ENCODE measurements at places on chromosomes 1 and 21. TPM values are rescaled to one million over a fixed set of nuclear protein-coding genes. Genes with fewer than 3 reads are reported as not detected.

MROH9 gene
- total RNA-seq, result not detected

DNA sequence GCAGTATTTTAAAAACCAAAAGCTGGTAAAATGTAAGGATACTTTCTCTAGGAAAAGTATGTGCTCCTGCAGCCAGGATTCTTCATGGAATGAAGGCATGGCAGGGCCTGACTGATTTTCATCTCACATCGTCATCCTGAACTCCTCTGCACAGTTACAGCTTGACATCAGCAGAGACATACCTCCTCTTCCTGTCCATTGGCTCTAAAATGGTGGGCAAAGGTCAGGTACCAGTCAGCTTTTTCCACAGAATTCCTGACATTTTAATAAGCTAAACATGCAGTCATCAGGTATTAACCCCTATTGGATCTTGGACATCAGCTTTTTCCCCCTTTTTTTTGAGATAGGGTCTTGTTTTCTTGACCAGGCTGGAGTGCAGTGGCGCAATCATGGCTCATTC lies 5.8 kb downstream of the PCNT start:
- no peaks in the 10 kb centered on the region for H3K27me3 ChIP-seq
- no peak overlapping the region for H3K4me3 ChIP-seq

GRCh38 chr1:213131851-213132655 lies 81.0 kb downstream of the RPS6KC1 start:
- no peak overlapping the region for H3K27ac ChIP-seq
- no peaks in the 10 kb centered on the region for H3K27me3 ChIP-seq
- H3K4me1 ChIP-seq, result peaks cover 26% of the 10 kb centered on the region
- no peak overlapping the region for H3K4me3 ChIP-seq
- DNase-seq, result no peak
- H3K36me3 ChIP-seq, result peaks cover 11% of the 10 kb centered on the region

PITHD1 gene
- total RNA-seq, result 42.4 TPM

RAB7B gene
- total RNA-seq, result 0.78 TPM

- H3K4me1 ChIP-seq, result peaks cover 13% of the 10 kb centered on the region
- H3K36me3 ChIP-seq, result no peaks in the 10 kb centered on the region
- DNase-seq, result no peak
- peak overlapping the region; percentile 81 for H3K4me3 ChIP-seq
- H3K27ac ChIP-seq, result no peak overlapping the region
Observed at GRCh38 chr1:148264374-148265276, 112.5 kb upstream of the NBPF11 start.

C1orf74 gene
- total RNA-seq, result 1.6 TPM

GRCh38 chr1:94729267-94729666 lies 90.9 kb upstream of the SLC44A3 start:
- peak overlapping the region; percentile 56 for H3K27ac ChIP-seq
- no peak overlapping the region for H3K4me3 ChIP-seq
- DNase-seq, result no peak
- H3K36me3 ChIP-seq, result no peaks in the 10 kb centered on the region
- H3K4me1 ChIP-seq, result peaks cover 31% of the 10 kb centered on the region

RNF186 gene
- not detected for total RNA-seq

- H3K27me3 ChIP-seq, result no peaks in the 10 kb centered on the region
- no peaks in the 10 kb centered on the region for H3K4me1 ChIP-seq
- peaks cover 13% of the 10 kb centered on the region for H3K36me3 ChIP-seq
- H3K4me3 ChIP-seq, result no peak overlapping the region
- no peak for DNase-seq
- no peak overlapping the region for H3K27ac ChIP-seq
Observed at GRCh38 chr1:32568929-32569328, 29.7 kb downstream of the ZBTB8A start.

DNA sequence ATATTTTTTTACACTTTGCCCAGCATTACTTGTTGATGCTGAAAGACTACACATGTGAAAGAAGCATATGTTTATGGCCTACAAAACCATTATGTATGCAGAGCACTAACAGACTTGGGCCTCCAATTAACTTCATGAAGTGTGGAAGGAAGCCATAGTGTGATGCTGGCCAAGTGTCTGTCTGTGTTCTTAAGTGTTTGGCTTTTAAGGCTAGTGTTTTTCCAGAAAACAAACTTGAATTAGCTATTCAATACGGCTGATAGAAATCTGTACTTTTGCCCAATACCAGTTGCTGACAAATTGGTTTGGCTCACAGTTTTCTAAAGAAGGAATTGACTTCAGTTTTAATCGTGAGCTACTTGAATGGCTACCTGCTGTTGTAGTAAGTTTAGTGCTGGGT lies 136.1 kb downstream of the ADGRL2 start:
- H3K27me3 ChIP-seq, result no peaks in the 10 kb centered on the region
- no peak for DNase-seq
- H3K36me3 ChIP-seq, result peaks cover 10% of the 10 kb centered on the region
- no peak overlapping the region for H3K27ac ChIP-seq
- H3K4me3 ChIP-seq, result no peak overlapping the region

DNA sequence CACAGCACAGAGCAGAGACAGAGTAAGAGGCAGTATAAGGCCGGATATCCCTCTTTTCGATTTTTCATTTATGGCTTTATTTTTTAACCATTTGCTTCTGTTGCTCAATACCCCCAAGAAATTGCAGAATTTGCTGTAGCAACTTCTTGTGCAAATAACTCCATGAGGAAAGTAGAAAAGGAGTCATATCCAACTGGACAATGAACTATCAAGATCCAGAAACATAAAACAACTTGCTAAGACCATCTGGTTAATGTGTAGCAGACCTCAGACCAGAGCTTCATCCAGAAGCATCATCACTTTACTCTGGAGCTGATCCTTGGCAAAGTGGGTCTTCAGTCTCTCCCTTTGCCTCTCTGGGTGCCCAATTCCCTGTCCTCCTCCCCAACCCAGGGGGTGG lies 45.9 kb downstream of the ZNF697 start:
- no peak for DNase-seq
- H3K4me3 ChIP-seq, result no peak overlapping the region
- peaks cover 17% of the 10 kb centered on the region for H3K4me1 ChIP-seq
- no peak overlapping the region for H3K27ac ChIP-seq

CD101 gene
- 0.50 TPM for total RNA-seq

DNA sequence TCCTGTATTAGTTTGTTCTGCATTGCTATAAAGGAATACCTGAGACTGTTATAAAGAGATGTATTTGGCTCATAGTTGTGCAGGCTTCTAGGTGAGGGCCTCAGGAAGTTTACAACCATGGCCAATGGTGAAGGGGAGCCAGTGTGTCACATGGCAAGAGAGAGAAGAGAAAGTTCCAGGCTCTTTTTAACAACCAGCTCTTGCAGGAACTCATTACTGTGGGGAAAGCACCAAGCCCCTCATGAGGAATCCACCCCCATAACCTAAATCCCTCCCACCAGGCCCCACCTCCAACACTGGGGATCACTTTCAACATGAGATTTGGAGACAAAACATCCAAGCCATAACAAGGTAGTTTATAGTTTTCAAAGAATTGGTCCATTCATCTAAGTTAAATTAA lies 5.0 kb upstream of the MEAF6 start:
- H3K36me3 ChIP-seq, result no peaks in the 10 kb centered on the region
- DNase-seq, result no peak
- H3K4me1 ChIP-seq, result peaks cover 11% of the 10 kb centered on the region
- no peak overlapping the region for H3K27ac ChIP-seq
- no peak overlapping the region for H3K4me3 ChIP-seq

- no peak for DNase-seq
- H3K27me3 ChIP-seq, result no peaks in the 10 kb centered on the region
- H3K4me3 ChIP-seq, result no peak overlapping the region
- H3K36me3 ChIP-seq, result no peaks in the 10 kb centered on the region
Observed at GRCh38 chr1:91527266-91527765, 26.7 kb downstream of the CDC7 start.

DNA sequence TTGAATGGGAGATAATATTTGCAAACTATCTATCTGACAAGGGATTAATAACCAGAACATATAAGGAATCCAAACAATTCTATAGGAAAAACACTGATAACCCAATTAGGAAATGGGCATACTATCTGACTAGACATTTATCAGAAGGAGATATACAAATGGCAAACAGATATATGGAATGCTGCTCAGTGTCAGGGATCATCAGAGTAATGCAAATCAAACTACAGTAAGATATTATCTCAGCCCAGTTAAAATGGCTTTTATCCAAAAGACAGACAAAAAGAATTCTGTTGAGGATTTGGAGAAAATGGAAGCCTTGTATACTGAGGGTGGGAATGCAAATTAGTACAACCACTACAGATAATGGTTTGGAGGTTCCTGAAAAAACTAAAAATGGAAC lies 758.0 kb upstream of the B3GALT2 start:
- H3K36me3 ChIP-seq, result peaks cover 2% of the 10 kb centered on the region
- H3K4me1 ChIP-seq, result no peaks in the 10 kb centered on the region
- DNase-seq, result no peak
- H3K27me3 ChIP-seq, result no peaks in the 10 kb centered on the region

DNA sequence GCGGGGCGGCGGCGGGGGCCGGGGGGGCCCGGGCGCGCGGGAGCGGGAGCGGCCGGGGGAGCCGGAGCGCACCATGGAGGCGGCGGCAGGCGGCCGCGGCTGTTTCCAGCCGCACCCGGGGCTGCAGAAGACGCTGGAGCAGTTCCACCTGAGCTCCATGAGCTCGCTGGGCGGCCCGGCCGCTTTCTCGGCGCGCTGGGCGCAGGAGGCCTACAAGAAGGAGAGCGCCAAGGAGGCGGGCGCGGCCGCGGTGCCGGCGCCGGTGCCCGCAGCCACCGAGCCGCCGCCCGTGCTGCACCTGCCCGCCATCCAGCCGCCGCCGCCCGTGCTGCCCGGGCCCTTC lies 546 bp downstream of the SKI start:
- DNase-seq, result peak; percentile 82
- H3K4me3 ChIP-seq, result peak overlapping the region; percentile 96
- peaks cover 33% of the 10 kb centered on the region for H3K4me1 ChIP-seq
- no peaks in the 10 kb centered on the region for H3K27me3 ChIP-seq
- H3K36me3 ChIP-seq, result peaks cover 14% of the 10 kb centered on the region
- H3K27ac ChIP-seq, result peak overlapping the region; percentile 96

DNA sequence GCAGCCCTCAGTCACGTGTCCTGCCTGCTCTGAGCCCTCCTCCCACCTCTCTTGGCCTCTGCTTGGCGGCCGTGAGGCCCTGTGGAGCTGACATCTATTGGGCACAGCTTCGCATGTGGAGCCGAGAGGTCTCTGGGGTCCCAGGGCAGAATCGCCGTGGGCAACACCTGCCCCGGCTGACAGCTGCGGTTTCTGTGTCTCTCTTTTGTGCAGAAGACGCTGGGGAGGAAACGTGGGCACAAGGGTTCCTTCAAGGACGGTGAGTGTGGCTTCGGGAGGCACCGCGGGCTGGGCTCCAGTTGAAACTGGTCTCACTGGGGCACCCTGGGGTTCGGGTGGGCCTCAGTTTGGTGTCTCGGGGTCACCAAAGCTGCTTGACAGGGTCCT lies 11.5 kb downstream of the ARHGEF16 start:
- no peaks in the 10 kb centered on the region for H3K36me3 ChIP-seq
- no peak overlapping the region for H3K4me3 ChIP-seq
- peaks cover 20% of the 10 kb centered on the region for H3K4me1 ChIP-seq
- DNase-seq, result no peak
- no peak overlapping the region for H3K27ac ChIP-seq
- no peaks in the 10 kb centered on the region for H3K27me3 ChIP-seq

DNA sequence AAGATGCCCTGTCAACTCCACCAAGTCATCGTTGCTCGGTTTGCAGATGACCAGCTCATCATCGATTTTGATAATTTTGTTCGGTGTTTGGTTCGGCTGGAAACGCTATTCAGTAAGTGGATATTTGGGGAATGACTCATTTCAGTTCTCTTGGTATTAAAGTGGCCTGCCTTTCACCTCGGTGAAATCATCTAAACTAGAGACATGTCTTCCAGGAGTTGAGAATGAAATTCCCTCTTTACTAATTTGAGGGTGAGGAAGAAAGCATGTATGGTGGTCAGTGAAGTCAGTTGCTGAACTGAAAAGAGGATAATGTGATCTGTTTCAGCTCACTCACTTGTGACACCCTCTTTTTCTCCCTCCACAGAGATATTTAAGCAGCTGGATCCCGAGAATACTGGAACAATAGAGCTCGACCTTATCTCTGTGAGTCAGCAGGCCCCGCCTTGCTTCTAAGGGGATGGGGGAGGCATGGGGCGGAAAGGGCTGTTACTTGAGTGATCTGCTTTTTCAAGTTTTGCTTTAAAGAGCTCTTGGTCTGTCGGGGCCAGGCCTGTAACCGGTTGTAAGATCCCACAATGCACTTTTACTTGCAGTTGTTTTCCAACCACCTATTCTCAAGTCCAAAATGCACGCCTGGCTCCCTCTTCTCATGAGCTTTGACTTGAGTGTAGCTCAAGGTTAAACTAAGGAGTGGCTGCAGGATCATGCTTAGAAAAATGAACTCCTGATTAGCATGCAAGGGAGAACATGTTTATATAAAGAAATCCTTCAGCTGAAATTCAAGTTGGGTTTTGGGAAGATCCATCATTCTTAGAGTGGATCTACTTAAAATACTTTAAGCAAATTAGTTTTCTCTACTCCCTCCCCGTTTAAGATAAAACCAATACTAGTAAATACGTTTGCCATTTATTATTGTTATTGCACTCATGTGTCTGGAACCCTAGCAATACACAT lies 59.8 kb downstream of the CAPN2 start:
- peaks cover 37% of the 10 kb centered on the region for H3K36me3 ChIP-seq
- H3K4me1 ChIP-seq, result peaks cover 48% of the 10 kb centered on the region
- peak overlapping the region; percentile 5 for H3K4me3 ChIP-seq
- H3K27ac ChIP-seq, result peak overlapping the region; percentile 87

GRCh38 chr1:63864224-63864641 lies 90.4 kb downstream of the ROR1 start:
- H3K27ac ChIP-seq, result no peak overlapping the region
- no peak overlapping the region for H3K4me3 ChIP-seq
- peaks cover 10% of the 10 kb centered on the region for H3K4me1 ChIP-seq
- no peak for DNase-seq
- H3K27me3 ChIP-seq, result no peaks in the 10 kb centered on the region
- no peaks in the 10 kb centered on the region for H3K36me3 ChIP-seq

BCAR3 gene
- total RNA-seq, result 7.9 TPM

ADORA1 gene
- total RNA-seq, result 0.26 TPM

DNA sequence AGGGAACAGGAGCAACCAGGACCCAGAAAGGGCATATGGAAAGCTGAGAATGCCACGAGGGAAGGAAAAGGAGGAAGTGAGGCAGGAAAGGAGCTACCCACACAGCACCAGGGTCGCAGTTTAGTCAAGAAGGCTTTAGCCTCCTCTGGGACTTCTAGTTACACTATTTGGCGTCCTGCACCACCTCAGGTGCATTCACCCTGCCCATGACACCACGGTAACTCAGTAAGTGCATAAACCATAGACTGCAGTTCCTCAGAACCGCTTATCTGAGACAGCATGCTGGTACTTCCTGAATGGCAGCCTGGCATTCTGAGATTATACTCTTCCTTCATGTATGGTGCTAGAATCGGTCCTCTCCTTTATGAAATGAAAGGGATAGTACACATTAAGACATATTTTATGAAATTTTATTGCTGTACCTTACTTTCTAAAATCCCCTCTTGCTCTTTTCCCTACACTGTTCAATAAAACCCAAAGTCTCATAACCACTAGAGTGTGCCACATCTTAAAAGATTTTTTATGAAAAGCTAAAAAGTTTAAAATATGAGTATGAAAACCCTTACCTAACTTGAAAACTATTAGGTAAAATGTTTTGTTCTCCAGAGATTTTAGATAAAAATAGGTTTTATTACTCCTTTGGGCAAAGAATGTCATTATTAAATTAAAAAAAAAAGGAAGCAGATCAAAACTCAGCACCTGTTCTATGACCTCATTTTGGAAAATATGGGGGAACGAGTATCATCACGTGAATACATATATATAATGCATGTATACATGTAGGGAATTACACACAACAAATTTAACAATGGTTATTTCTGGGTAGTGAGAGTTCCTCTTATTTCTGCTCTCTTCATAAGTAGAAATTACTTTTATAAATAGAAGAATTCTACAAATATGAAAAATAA lies 67.3 kb downstream of the VAV3 start:
- peaks cover 1% of the 10 kb centered on the region for H3K4me1 ChIP-seq
- no peak overlapping the region for H3K27ac ChIP-seq
- H3K4me3 ChIP-seq, result no peak overlapping the region
- H3K36me3 ChIP-seq, result no peaks in the 10 kb centered on the region
- no peak for DNase-seq
- H3K27me3 ChIP-seq, result peaks cover 6% of the 10 kb centered on the region

Measured in osteocyte (in vitro differentiated cells).